ENCODE measurements at places on chromosomes 6 and 20.

- no peak for DNase-seq
Observed at GRCh38 chr6:89993411-89993810, 99.1 kb downstream of the GJA10 start.

DNA sequence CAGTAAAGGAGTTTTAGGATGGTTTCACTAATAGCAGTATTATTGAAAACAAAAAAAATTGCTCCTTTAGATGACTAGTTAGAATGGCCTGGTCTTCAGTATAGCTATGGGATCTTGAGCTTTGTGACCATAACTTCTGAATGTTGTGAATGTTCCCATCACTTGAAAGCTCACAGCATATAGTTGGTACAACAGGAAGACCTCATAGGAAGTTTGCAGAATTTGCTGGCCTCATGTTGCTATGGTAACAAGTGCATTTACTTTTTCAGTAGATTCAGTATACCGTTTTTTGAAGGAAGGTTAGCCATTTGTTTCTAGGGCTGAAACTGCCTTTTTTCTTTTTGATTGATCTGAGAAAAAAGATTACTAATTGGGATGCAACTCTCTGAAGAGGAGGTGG, 8.3 kb downstream of the PHF3 start:
- DNase-seq: no peak

DNA sequence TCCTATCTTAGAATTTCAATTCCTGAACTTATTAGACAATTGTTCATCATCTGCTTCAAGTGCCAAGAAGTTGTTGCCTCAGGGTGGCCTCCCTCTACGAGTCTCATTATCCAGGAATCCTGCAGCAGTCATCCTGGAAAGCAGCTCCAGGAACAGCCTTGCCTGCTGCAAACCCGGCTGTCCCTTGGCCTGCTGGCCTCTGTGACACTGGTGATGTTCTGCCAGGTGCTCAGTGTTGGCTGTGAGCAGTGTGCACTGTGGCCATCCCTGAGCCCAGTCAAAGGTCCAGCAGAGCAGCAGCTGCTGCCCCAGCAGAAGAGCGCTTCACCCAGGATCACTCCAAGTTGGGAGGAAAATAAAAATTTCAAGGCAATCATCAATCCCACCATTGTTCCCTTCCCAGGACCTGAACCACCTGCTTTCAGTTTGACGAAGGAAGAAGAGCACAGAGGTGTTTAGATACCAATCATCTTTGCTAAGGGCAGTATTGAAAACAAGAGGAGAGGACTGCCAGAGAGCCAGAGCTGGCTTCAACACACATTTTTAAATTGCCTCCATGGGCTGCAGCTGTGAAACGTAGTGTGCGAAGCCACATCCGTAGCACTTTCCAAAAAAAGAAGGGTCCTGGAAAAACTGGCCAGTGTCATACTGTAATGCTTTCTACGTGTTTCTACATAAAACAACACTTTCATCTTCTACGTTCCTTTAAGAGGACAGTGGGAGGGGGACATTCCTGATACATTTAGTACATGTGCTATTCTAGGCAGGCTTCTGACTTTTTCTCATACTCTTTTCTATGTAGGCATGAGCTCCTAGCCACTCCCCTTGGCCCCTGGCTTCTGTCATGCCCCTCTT, 7.2 kb upstream of the FAM50B start:
- DNase-seq: no peak

DNA sequence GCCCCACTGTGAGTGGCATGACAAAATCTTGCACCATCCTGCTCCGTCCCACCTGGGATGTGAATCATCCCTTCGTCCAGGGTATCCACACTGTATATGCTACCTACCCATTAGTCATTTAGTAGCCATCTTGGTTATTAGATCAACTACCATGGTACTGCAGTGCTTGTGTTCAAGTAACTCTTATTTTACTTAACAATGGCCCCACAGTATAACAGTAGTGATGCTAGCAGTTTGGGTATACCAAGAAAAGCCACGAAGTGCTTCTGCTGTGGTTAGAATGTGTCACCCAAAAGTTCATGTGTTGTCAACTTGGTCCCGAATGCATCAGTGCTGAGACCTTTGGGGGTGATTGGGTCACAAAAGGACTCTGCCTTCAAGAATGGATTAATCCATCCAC, 11.7 kb downstream of the OSER1 start:
- no peak for DNase-seq

DNA sequence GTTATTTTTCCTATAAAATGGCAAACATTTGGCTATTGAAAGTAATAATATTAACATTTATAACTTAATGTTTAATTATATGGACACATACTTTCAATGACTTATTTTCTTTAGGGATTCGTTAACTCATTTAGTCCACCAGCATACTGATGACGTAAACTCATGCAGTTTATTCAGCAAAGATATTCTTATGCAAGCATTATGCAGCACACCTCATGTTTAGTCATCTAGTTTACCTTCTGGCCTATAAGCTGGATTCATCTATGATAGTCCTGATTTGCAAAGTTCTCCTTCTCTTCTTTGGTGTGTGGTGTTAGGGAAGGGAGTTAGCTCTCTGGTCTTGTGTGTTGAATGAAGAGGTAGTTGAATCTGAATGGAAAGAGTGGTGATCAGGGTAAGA, 60.0 kb downstream of the OR2J2 start:
- DNase-seq: no peak

GRCh38 chr6:75263401-75263750, 19.8 kb upstream of the COX7A2 start:
- no peak for DNase-seq

- DNase-seq: no peak
Observed at GRCh38 chr20:11919581-11919980, 1.9 kb downstream of the BTBD3 start.

GRCh38 chr6:166575205-166575604, 11.3 kb downstream of the RAMACL start:
- DNase-seq: no peak

DNA sequence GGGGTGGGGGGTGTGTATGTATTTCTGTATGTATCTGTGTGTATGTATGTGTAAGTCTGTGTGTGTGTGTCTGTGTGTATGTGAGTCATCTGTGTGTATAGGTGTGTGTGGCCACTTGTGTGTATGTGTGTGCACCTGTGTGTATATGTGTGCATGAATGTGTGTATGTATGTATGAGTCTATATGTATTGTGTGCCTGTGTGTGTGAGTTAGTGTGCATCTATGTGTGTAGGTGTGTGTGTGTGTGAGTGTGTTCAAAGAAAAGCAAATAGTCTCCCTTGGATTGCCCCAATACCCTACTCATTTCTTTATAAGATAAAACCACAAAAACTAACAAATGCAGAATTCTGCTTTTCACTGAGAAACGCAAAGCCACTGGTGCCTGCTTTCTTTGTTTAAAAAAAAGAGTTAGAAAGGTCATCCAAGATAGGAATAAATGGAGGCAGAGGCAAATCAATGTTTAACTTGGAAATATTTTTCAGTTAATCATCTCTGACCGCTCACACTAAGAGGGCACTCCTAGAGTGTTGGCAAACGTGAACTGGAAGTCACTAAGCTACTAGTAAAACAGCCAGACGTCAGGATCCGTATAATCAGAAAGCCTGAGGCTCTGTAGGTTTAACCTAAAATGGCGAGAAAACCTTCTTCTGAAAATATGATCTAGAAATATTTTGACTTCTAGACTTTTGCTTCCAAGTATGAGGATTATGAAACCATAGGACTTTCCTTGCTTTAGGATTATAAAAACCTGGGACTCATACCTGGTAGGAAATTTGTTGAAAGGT, 37.4 kb upstream of the JAG1 start:
- no peak for DNase-seq

- no peak for DNase-seq
Observed at GRCh38 chr6:148451690-148452089, 109.1 kb downstream of the SASH1 start.

DNA sequence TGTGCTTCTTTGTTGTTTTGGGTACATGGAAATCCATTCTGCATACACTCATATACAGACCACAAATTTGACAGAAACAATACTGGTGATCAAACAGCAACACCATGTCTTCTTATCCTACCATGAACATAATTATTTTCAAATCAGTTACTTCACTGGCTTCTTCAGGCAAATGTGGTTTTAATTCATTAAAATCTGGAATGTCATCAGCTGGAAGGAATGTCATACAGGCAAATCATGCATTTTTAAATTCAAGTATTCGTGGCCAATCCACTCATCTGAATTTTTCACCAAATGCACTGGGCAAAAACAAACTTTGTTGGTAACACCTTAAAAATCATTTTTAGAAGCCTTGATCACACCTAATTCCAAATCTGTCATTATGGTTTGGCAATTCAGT, 59.3 kb downstream of the KIF6 start:
- DNase-seq: no peak

GRCh38 chr6:21992178-21992967, 304.5 kb downstream of the PRL start:
- DNase-seq: no peak

GRCh38 chr20:58646703-58647102, 4.4 kb upstream of the STX16 start:
- peak; percentile 51 for DNase-seq

DNA sequence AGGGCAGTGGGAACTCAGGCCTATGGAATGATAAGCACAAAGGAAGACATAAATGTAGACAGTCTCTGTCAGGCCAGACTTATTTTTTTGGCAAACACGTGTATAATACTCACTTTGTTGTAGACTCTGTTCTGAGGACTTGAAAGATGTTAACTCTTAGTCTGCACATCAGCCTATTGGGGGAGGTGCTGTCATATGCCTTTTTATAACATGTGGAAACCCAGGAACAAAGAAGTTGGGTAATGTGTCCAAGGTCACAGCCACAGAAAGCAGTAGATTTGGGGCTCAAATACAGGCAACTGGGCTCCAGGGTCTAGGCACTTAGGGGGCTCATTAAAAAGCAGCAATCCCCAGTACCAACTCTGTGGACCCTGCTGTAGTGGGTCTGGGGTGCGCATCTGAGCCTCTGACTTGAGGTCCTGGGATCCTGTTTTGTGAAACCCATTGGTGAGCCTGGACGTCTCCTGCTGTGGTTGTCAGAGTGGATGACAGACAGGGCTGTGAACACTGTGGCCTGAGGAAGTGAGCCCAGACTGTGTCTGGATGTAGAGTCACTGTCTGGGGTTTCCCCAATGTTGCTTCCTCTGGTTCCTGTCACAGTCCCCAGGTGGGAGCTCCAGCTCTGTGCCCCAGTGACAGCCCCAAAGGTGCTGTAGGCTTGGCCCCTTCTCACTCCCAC, 50.0 kb downstream of the CDH26 start:
- DNase-seq: no peak

GRCh38 chr20:49890471-49891361, 24.6 kb downstream of the SPATA2 start:
- DNase-seq: peak; percentile 85

- no peak for DNase-seq
Observed at GRCh38 chr6:5846889-5847288, 159.8 kb downstream of the NRN1 start.

- no peak for DNase-seq
Observed at GRCh38 chr6:88856566-88856965, 106.9 kb downstream of the RNGTT start.

- no peak for DNase-seq
Observed at GRCh38 chr6:166635013-166635970, 8.2 kb upstream of the RPS6KA2 start.

- no peak for DNase-seq
Observed at GRCh38 chr20:17635332-17636244, 46.5 kb downstream of the RRBP1 start.

GRCh38 chr20:44017905-44018258, 103.2 kb downstream of the TOX2 start:
- peak; percentile 35 for DNase-seq

GRCh38 chr6:19013026-19013705, 626.0 kb downstream of the RNF144B start:
- no peak for DNase-seq

GRCh38 chr6:107186047-107186446, 70.7 kb upstream of the BEND3 start:
- no peak for DNase-seq

- DNase-seq: no peak
Observed at GRCh38 chr6:80607811-80608391, 501.4 kb downstream of the BCKDHB start.

DNA sequence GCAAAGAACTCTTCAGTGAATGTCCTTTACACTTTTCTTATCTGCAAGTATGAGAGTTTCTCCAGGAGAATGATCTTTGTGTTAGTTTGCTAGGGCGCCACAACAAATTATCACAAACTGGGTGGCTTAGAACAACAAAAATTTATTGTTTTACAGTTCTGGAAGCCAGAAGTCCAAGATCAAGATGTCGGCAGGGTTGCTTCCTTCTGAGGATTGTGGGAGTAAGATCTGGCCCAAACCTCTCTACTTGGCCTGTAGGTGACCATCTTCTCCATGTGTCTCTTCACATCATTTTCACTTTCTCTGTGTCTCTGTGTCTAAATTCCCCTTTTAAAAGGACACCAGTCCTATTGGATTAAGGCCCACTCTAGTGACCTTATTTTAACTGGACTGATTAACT, 103.0 kb downstream of the ADTRP start:
- no peak for DNase-seq

DNA sequence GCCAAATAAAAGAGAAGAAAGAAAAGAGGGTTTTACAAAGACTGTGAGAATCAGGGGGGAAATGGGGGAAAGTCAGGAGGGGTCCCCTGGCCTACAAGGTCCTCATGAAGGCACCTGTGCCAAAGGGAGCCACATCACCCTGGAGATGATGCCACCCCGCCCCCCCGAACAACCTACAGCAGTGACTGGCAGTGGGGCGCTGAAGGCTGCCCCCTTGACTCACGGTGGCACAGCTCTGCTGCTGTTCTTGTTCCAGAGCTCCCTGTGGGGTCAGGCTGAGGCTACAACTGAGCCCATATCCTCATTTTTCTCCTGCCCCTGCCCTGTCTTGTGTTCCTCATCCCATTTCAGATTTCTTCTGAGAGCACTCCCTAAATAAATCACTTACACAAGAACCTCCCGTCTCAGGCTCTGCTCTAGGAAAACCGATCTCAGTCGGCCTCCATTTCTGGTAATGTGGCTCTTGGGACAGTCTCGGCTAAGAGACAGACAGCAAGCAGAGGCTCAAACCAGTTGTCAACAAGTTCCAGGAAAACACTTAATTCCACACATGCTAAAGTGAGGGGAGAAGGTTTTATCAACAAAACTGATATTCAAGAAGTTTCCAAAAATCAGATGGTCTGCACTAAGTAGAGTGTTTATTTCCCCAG, 105.7 kb downstream of the SNAP25 start:
- DNase-seq: no peak

DNA sequence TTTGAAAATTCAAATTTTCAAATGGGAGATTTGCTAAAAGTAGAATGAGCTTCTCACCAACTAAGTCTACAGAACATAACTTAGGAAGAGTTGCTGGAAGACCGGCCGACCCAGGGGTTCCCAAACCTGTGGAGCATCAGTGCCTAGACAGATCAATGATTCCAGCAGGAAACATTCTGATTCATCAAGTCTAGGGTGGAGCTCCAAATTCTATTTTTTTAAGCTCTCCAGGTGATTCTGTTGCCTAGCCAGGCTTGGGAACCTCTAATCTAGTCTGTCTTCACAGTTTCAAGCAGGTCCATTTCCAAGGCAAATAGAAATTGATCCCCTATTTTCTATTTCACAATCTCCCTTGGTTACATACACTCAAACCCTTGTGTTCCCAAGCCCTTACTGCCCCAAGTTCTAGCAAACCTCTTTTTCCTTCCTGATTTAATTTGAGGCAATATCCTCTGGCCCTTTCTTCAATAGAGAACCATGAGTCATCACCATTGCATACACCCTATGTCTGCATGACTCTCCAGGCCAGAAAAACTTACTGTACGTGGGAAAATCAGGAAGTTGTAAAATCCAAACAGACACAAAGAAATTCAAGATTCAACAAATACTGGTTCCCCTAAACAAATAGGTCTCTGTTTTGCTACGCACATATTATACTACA, 8.9 kb downstream of the ATXN1 start:
- DNase-seq: no peak

- no peak for DNase-seq
Observed at GRCh38 chr6:136790411-136791295, 1.6 kb downstream of the MAP3K5 start.
